ENCODE measurements at places on chromosomes 11 and 22.

DNA sequence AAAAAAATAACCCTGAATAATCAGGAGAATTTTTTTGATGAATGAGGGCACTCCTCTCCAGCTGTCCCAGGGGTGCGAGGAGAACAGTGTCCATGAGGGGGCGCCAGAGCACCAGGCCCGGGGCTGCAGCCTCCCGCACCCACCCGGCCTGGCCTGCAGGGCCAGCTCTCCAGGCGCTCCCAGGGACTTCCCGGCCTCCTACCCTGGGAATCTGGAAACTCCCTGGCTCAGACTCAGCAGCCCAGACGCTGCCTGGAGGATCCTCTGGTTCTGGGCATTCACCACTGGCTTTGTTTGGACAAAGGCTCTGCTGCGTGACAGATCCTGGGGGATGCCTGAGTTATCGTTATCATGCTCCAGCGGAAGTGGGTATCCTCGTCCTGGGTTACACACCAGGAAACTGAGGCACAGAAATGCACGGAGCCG lies 31.0 kb downstream of the MCM5 start:
- DNase-seq, result peak; percentile 92

DNA sequence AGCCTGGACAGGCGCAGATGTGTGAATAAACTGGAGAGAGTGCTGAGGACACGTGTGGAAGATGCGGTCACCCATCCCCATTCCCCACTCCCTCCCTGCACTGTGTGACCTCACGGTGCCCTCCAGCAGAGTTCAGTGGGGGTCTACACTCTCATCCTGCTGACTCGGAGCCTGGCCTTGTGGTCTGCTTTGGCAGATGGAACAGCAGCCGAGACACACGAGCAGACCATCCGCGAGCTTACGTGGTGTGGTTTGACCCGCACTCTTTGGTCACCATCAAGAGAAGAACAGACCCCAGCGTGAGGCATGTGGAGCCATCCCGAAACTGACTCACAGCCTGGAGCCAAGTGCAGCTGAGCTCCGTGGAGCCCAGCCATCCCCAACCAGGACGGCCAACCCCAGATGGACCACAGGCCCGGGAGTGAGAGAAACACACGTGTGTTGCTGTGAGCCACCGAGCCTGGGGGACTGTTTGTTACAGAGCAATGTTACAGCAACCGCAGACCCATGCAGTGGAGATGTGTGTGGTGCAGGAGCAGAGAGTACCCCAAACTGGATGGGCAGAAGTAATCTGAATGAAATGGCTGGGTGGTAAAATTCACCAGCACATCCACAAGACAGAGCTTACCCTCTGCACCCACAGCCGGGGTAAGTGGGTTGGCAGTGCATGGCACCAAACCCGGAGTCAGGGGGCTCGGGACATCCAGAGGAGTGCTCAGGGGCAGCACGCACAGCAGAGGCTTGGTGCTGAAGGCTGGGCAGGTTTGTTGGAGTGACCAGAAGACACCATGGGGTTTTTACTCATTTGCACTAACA lies 90.7 kb downstream of the RTL6 start:
- peak; percentile 34 for DNase-seq

DNA sequence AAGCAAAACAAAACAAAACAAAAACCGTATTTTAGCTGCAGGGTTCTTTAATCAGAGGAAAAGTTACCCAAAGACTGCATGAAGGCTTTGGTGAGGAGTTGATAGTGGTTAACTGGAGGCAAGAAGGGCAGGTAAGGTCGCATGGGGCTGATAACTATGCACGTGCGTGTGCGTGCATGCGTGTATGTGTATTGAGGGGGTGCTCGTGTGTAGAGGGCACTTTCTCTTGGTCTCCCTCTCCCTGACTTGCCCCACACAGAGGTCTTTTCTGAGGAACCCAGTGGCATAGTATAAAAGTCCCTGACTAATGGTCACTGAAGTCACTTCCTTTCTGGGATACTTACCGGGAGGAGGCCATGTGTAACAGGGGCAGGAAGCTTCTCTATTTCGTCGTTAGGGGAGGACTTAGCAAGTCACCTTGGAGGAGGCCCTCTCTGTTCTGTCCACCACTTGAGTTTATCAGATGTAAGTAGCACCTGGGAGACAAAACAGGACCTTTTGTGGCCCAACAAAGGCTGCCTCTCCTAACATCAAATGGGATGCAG lies 20.1 kb upstream of the FCHSD2 start:
- DNase-seq, result no peak

- DNase-seq, result no peak
Measured at GRCh38 chr11:20457934-20458680, 70.6 kb downstream of the PRMT3 start.

- DNase-seq, result peak; percentile 53
Measured at GRCh38 chr11:2310786-2311352, 9.1 kb downstream of the TSPAN32 start.

DNA sequence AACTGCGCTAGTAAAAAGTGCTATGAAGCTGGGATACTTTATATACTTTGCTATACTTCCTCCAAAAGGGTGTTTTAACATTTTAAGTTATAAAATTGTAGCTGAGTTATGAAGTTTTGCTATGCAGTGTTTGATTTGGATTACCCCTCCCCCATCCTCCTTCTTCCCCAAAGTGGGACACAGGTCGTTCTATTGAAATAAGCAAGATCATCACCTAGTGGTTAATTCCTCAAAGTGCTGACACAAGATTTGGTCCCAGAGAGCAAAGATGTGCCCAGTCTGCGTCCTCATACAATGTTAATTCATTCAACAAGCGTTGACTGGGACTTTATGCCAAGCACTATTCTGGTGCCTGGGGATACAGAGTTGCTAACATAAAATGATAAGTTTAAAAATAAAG lies 78.5 kb downstream of the SPON1 start:
- no peak for DNase-seq

- DNase-seq, result peak; percentile 74
Measured at GRCh38 chr11:62402226-62402959, 16.4 kb upstream of the SCGB1A1 start.

DNA sequence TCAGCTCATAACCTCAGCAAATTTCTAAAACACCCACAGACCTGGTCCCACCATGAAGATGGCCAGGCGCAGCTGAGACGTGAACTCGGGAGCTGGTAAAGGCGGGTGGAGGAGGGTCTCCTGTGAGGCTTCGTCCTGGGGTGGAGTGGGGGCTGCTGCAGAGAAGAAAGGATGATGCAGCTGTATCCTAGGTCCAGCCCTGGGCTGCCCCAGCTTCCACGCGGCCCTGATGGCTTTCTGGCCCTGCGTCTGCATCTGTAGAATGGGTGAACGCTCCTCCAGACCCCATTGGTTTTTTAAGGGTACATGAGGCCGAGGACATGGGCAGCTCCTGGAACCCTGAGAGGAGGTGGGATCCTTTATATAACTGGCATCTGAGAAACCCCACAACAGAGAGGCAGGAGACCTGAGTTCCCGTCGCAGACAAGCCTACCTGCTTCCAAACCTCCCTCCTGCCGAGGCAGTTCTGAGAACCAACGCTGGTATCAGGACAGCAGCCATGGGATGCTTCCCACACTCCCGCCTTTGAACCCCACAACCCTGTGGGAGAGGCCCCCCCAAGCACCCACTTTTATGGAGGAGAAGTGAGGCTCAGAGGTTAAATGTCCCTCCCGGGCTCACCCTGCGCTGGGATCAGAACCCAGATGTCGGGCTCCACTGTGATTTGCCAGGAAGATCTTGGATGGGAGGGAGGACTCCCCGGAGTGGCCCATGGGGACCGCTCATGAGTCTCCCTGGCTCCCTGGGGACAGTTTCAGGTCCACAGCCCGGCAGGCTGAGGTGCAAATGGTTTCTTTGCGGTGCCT lies 55.2 kb upstream of the FGF3 start:
- DNase-seq, result peak; percentile 59

DNA sequence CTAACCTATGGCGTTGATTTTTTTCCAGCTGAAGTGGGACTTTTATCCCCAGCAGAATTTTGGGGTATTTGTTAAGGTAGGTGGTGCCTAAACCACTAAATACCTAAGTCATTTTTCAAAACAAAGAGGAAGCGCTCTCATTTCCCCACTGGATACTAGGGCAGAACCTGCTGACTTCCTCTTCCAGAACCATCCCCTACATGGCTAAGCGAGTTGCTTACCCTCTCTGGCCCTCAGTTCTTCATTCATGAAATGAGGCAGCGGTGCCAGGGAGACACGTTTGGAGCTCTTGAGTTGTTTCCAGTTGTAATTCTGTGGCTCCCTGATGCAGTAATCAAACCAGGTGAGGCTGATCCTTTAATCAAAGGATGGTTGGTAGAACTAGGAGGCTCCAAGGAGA lies 10.0 kb upstream of the MTMR3 start:
- DNase-seq, result no peak

DNA sequence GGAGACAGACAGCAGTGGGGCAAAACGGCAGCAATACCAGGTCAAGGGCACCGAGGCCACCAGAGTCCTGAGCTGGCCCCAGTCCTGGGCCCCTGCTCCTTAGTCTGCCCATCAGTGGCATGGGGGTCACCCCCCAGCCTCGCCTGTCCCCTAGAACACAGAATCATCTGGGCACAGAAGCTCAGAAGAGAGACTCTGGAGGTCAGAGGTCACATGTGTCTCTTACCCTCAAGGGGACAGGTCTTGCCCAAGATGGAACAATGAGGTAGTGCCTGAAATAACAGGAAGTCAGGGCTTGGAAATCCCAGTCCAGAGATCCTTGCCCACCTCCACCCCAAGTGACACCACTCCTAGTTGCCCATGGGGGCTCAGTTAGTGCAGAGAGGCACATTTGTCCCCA lies 20.6 kb downstream of the PDE2A start:
- no peak for DNase-seq
